ENCODE measurements at places on chromosomes 2 and 18.

DNA sequence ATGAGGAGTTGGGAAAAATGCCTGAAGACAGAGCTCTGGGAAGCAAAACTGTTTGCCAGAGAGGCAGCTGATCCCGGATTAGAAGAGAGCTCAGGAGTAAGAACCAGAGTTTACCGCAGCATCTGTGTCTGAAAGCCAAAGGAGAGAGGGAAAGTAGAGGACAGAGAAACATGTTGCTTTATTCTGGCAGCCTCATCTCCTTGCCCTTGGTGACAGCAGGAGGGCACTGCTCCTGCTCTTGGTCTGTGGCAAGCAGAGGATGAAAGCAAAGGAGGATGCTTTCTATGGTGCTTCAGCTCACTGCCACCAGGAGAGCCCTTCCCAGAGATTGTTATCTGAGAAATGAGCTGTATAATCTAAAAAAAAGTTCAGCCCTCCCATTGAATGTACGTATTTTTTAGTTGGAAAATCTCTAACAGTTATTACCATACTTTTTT is 7.7 kb downstream of the SLC1A4 start:
- no peak for DNase-seq

DNA sequence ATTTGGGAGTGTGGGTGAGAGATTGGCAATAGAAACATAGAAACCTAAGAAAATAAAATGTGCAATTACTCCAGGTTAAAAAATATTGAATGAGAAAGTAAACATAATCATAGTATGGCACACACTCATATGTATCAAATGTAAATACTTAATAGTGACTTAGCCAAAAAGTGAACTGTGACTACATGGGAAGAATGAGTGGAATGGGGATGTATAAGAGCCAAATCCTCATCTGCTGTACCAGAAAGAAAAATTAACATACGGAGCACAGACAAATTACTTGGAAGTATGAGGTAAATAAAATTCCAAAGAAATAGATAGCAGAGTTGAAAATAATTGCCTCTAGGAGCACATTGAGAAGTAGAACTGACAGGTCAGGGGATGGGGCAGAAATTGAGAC is 4.0 kb downstream of the FLACC1 start:
- DNase-seq, result no peak

DNA sequence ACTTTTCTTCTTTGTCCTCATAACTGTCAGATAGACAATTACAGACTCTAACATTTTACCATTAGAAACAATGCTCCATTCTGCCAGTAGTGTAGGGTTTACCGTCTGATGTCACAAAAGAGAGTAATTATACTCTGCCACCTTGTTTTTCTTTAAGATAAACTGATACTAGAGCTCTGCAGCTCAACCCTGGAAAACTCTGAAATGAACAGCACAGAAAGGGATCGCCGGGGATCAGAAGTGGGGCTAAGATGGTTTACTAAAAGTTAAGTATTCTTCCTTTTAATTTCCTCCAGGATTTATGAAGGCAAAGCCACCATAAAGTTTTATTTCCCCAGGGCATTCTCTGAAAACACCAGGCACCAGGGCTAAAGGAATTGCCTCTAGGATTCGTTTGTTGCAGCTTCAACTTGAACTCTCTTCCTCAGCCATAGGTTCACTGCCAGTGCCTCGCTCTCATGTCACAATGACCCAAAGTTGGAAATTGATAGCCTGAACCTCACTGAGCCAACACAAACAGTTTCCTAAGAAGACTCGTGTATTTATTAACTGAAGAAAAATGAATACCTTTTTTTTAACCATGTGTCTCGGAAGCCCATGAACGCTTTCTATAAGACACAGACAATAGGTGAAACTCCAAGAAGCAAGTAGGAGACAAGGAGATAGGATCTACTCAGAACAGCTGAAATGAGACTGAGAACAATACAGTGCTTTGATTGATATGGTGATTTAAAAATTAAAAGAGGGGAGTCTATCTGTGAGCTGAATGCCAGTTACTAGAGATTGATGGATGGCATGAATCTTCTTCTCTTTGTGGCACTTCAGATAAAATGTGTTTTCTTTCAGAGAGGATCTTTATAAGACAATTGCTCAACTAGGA is 121.5 kb upstream of the SPATS2L start:
- no peak for DNase-seq

GRCh38 chr2:73133566-73134197 is 20.9 kb upstream of the RAB11FIP5 start:
- DNase-seq, result no peak

GRCh38 chr2:33033606-33034081 is 86.9 kb downstream of the LTBP1 start:
- DNase-seq, result no peak

- no peak for DNase-seq
Measured at GRCh38 chr2:30705056-30705455, 102.2 kb downstream of the CAPN13 start.

DNA sequence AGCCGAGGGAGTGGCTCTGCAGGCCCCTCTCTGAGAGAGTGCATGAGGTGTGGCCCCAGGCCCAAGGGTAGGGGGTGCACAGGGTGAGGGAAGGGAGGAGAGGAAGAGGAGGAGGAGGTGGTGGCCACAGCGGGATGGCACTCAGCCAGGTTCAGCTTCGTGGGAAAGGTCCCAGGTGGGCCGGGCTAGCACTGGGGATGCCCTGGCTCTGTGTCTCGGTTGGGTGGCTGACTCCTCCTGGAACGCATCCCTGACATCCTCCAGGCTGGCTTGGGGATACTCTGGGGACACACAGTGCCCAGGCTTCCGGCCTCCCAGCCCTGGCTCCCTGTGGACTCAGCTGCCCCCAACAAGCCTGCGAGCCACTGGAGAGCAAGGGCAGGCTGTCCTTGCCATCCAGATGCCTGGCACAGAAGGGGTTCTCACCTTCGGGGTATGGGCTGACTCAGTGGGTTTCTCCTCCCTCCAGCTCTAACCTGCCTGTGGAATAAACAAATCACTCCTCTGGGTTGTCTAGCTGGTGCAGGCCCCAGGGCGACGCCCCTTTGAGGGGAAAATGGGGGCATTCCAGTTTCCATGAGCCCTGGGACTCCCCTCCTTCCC is 582 bp upstream of the ZAP70 start:
- DNase-seq, result peak; percentile 62

DNA sequence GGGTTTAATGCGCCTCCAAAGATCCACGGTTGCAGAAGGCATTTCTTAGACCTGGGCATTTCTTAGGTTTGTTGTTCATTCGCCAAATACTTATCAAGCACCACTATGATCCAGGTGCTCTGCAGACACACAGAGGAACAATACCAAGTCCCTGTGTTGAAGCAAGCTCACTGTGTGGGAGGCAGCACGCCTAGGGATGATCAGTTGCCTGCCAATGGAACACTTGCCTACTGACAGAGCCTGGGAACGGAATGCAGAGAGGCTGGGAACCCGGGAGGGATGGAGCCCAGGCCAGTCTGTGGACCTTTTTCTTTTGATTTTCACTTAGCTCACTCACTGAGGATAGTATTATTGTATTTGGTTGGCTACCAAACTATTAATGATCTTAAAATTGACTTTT is 1.9 kb upstream of the GRP start:
- DNase-seq, result no peak

DNA sequence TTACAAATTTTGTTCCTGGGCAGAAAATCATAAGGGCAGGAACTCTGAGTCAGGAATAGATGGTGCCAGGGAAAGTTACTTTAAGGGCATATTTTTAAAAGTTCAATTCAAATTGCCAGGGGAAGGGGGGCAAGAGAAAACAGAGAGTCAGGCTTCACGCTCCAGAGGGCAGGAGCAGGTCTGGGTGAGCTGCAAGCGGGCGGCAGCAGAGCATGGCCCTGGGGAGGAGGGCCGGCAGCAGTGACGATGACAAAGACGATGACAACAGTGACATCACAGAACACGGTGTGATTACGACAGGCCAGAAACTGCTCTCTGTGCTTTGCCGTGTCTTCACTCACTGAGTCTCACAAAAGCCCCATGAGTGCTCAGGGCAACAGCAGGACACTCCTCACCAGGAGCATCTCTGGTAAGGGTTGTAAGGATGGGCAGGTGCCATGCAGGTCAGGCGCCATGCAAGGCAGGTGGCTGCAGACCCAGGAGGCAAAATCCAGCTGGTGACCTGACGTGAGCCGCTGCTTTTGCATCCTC is 23.3 kb downstream of the CHST10 start:
- no peak for DNase-seq

DNA sequence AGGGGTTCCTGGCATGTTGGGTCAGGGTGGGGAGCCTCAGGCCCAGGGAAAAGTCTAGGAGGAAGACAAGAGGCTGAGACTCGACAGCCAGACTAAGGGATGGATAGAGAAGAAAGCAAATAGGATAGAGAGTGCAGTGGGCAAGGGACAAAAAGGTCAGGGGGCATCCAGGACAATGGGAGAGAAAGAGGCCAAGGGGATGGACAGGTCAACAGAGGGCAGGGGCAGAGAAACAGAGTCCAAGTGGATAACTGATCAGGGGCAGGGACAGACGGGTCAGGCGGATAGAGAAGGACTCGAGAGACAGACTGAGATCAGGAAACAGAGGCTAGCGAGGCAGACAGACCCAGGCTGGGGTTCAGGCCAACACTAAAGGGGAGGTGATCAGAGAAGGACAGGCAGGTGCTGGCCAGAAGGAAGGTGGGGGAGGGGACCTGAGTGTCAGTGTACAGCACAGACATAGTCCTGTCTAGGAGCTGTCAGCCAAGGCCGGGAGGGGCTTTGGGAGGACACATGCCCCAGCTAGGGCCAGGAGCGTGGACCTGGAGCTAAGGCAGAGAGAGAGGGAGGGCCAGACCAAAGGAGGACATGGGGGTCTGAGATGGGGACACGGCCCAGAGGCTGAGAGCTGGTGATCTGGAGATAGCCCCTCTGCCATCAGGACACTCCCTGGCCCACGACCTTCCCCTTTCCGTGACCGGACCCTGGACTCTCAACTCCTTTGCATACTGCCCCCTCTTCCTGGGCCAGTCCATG is 12.2 kb downstream of the ASIC4 start:
- no peak for DNase-seq

- no peak for DNase-seq
Measured at GRCh38 chr2:162773352-162773751, 65.2 kb downstream of the KCNH7 start.

GRCh38 chr2:1991706-1992245 is 247.5 kb upstream of the PXDN start:
- no peak for DNase-seq

DNA sequence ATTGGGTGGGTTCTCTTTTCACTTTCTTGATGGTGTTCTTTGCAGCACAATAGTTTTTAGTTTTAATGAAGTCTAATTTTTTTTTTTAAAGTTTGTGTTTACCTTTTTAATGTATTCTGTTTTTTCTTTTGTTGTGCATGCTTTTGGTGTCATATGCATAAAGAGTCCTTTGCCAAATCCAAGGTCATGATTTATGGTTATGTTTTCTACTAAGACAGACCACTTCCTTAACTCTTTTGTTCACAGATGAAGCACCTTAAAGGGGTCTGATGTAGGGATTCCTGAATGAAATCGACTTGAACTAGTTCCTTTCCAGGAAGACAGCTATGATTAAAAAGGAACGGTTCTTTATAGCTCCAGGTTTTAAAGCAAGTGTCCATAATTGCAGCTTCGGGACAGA is 23.1 kb downstream of the LPIN1 start:
- no peak for DNase-seq

DNA sequence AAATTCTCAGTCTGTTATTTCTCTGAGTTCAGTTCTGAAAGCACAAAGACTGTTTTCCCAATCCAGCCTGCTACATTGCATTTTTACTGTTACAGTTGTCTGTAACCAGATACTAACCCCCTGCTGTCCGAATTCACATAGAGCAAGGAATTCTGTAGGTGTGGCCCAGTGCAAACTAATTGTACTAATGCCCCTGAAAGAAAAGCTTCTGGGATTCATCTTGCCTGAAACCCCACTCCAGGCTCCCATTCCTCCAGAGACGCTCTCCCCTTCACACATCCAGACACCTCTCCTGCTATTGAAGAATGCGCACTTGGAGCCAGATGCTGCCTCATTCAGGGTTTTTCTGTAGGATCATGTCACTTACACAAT is 127.0 kb downstream of the TTC32 start:
- DNase-seq, result no peak

GRCh38 chr18:8999872-9000271 is 102.6 kb upstream of the NDUFV2 start:
- no peak for DNase-seq

- DNase-seq, result no peak
Measured at GRCh38 chr18:52200406-52200805, 139.6 kb upstream of the DCC start.

DNA sequence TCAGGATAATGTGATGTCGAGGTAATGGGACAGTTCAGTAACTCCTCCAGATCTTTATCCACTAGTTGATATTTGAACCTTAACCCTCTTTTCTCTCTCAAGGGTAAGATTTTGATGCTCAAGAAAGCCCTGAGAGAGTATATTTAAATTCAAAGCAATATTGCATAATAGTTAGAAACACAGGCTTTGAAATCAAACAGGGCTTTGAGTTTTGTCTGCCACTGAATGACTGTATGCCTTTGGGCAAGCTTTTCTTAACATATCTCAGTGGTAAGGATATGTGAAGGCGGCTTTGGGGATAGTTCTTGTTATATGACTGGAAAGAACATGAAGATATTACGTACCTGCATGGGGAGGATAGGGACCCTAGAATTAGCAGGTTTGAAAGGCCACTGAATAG is 11.1 kb downstream of the ITPRID2 start:
- DNase-seq, result no peak

DNA sequence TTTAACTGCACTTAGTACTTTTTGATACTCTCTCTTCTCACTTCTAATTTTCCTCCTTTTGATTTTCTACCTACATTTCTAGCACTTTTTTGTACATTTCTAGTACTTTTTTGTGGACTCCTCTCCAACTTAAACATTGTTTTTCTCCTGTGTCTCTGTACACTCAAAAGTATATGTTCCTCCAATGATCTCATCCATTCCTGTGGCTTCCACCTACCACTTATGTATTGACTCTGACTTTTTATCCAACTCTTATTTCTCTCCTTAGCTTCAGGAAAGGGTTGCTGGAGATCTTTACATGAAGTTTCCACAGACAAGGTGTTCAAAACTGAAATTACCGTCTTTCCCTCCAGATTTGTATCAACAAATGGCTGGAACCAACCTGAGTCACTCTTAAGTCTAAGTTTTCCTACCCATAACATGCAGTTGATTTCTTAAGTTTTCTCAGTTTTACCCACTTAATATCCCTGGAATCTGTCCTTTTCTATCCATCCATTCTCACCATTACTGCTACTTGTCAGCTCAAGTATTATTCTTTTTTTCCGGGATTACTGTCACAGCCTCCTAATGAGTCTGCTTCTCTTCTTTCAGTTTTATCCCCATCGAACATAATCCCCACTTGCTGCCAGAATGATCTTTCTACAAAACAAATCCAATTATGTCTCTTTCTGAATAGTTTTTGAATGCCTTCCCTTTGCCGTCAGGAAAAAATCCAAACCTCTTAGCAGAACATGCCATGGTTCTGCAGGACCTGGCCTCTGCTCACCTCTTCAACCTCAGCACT is 22.6 kb upstream of the PELI1 start:
- DNase-seq, result no peak

GRCh38 chr2:189593115-189593514 is 12.5 kb upstream of the SLC40A1 start:
- DNase-seq, result no peak

- no peak for DNase-seq
Measured at GRCh38 chr2:50167271-50167670, 864.7 kb downstream of the NRXN1 start.

- peak; percentile 78 for DNase-seq
Measured at GRCh38 chr2:67840460-67841068, 222.2 kb downstream of the C1D start.

GRCh38 chr18:73901566-73901965 is 246.1 kb downstream of the FBXO15 start:
- DNase-seq, result no peak
